ENCODE measurements at places on chromosomes 7 and 10.

DNA sequence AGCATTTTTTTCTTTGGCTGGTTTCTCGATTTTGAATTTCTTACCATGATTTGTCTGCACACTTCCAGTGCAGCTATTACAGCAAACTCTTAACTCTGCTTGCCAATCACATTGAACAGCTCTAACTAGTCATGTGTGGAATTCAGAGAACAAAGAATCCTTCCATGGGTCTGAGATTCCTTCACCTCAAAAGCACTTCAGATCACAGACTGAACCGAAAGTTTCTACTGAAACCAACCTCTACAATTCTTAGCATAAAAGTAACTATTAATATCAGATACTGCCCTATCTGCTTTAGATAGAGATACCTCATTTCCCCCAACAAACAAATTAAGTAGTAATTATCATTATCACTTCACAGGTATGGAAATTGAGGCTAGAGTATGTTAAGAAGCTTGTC, 56.5 kb upstream of the SP4 start:
- DNase-seq = no peak

DNA sequence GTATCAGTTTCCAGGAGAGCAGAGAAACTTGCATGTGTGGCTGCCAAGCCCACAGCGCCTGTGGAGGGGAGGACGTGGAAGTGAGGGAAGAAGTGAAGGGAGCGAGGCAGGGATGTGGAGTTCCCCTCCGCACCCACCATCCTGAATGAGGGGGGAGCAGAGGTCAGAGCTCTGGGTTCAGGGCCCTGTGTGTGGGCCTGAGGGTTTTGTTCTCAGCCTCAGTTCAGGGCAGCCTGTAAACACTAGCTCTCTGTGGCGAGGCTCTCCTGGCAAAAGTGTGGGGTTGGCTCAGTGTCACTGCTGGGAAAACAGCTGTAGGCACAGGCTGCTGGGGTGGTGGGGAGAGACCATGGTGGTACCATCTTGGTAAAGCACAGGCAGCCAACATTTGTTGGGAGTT, 108.4 kb downstream of the C10orf105 start:
- DNase-seq = no peak

GRCh38 chr7:2387897-2388636, 15.3 kb upstream of the CHST12 start:
- no peak for DNase-seq

DNA sequence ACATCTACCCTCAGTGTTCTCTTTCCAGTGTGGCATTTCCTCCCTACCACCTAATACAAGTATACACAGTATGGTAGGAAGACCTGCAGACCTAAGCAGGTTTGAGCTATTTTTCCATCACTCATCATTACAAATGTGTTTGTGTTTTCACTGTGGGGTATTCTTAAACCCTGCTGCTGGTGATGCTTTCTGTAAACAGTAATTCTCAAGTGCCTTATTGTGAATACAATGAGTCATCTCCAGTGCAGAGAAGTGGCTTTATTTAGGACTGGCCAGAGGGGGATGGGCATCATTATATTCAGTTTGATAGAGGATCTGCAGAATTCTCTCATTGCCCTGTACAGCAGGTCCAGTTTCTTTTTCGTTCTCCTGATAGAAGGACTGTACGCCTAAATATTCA, 63.7 kb downstream of the GRM8 start:
- DNase-seq = no peak

DNA sequence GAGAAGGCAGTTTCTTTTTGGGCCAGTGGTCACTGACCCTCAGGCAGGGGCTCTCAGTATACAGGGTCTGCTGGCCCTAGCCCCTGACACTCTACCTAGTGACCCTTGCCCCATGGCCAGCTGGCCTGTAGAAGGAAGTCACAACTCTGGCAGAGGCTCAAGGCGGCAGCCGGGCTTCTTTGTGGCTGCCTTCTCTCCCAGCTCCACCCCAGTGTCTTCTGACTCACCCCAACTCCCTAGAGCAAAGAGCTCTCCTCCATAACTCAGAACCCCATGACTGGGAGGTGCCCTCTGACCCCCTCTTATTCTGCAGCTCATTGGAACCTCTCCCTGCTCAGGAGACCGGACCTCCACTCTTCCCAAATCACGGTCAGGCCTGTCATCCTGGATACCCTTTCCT, 358.2 kb downstream of the FGFR2 start:
- no peak for DNase-seq

DNA sequence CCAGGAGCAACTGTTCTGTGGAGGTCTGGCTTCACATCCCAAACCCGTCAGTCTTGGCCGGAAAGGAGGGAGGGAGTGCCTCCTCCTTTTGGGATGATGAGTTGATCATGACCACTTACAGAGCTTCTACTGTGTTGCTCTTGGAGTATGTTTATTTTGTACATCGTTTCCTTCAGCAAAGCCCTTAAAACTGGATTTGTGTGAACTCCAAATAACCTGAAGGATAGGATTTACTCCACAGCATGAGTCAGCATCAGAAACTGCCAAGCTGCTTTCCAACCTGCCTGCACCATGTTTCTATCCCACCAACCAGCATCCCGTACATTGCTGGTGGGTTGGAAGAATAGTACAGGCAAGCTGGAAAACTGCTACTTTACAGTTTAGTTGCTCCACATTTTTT, 3.5 kb downstream of the CCDC201 start:
- no peak for DNase-seq

GRCh38 chr10:11237571-11237970, 219.9 kb downstream of the CELF2 start:
- DNase-seq = no peak

DNA sequence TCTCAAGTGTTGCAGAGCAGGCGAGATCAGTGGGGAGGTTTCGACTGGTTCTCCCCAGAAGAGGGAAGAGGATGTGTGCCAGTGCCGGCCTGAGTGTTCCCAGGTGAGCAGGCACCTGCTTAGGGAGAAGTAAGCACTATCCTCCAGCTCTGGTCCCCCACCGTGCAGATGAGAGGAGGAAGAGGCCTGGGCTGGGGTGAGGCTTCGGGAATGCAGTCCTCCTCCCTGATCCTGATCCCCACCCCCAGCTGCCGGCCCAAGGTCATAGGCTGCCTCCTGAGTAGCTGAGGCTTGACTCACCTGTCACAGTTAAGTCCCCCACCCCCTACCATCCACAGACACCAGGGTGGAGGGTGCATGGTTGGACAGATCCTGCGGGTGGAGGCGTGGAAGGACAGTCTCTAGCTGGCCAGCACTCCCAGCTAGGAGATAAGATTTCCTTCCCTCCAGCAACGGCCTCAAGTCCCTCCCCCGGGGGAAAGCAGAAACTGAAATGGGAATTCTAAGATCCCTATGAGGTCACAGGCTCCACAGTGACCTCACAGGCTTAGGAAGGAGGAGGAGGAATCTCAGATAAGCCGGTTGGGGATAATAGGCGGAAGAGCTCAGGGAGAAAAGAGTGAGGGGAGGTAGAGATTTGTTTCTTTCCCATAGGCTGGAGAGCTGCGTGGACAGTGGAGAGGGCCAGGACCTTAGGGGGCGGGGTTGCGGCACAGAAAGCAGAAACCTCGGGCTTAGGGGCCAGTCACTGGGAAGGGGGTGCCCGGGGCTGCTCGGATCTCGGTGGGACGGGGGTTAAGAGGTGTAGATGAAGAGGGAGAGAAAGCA, 1.0 kb downstream of the LRCH4 start:
- no peak for DNase-seq

DNA sequence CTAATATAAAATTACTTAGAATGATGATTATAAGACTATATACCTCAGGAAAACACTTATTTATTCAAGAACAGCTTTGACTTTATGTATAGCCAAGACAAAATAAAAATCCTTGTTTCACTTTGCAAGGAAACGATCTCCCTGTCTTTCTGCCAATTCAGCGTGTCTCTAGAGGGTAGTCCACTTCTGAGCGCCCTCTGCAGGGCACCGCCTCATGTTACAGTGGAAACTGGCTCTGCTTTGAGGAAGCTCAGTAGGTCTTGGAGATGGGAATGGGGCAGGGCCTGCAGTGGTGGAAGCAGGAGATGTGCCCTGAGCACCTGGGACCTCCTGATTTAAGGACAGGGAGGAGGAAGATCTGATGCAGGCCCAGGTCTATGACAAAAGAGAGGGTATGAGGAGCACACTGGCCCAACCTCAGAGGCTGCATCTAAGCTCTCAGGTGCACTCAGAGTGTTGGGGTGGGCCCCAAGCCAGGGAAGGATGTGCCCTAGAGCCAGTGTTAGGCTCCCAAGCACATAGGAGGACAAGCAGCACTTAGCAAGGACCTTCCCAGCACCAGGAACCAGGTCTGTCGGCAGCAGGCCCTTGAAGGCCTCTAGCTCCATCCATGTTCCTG, 481.0 kb downstream of the TNS3 start:
- DNase-seq = no peak

GRCh38 chr10:86048571-86048970, 318.0 kb downstream of the GRID1 start:
- DNase-seq = no peak

Measured in activated naive CD8-positive, alpha-beta T cell treated with anti-CD3 and anti-CD28 coated beads, Interleukin-2, amount 50 U/mL, for 16 hours (primary cell).